ENCODE measurements at places on chromosomes 2 and 18.

DNA sequence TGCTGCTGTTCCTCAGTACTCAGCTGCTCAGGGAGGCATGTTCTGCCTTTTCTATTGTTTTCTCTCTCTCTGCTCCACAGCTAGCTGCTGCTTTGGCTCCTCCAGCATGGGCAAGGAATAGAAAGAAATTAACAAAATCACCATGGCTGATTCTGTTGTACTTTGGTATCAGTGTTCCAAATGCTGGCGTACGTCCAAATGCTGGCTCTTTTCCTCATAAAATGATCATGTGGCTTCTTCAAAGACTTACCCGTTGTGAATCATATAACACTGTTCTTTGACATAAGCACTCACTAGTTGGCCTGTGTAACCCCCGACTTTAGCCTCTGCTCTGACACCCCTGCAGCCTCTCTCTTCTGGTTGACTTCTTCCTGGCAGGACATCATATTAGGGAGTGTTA, 547.6 kb downstream of the CPS1 start:
- no peak for DNase-seq

GRCh38 chr18:53682796-53683195, 541.7 kb downstream of the MBD2 start:
- DNase-seq, result peak; percentile 2

DNA sequence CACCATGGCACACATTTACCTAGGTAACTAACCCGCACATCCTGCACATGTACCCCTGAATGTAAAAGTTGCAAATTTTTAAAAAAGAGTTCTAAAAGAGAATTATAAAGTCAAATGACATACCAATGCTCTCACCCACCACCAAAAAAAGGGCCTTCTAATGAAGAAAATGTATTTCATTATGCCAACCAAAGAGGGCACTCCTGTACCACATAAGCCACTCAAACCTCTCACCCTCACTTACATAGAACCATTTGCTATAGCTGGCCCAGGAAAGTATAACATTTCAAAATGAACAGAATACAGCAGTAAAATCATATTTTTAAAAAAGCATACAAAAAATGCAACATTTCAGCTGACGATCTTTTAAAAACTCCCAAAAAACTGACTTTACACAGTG, 241.5 kb upstream of the PKDCC start:
- no peak for DNase-seq

DNA sequence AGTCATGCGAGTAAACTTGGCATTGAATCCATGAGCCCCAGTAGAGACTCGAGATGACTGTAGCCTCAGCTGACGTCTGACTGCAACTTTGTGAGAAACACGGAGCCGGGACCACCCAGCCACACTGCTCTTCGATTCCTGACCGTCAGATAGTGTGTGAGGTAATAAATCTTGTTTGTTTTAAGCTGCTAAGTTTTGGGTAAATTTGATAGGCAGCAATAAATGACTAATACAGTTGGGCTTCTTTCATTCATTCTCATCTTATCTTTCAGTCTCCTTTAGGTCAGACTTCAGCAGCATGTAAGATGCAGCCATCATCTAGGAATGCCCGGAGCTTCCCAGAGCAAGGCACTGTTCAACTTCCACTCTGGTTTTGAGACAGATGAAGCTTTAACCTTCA, 8.0 kb upstream of the KLHL29 start:
- no peak for DNase-seq

GRCh38 chr18:25518716-25519053, 166.7 kb upstream of the ZNF521 start:
- DNase-seq, result no peak

DNA sequence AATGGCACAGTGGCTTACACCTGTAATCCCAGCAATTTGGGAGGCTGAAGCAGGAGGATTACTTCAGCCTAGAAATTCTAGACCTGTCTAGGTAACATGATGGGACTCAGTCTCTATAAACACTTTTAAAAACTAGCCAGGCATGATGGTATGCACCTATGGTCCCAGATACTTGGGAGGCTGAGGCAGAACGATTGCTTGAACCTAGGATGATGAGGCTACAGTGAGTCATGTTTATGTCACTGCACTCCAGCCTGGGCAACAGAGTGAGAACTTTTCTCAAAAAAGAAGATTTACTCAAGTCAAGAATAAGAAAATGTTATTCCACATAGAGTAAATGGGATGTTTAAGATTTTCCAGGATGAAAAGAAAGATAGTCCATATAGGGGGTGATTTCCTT, 158.6 kb downstream of the HNMT start:
- DNase-seq, result no peak

DNA sequence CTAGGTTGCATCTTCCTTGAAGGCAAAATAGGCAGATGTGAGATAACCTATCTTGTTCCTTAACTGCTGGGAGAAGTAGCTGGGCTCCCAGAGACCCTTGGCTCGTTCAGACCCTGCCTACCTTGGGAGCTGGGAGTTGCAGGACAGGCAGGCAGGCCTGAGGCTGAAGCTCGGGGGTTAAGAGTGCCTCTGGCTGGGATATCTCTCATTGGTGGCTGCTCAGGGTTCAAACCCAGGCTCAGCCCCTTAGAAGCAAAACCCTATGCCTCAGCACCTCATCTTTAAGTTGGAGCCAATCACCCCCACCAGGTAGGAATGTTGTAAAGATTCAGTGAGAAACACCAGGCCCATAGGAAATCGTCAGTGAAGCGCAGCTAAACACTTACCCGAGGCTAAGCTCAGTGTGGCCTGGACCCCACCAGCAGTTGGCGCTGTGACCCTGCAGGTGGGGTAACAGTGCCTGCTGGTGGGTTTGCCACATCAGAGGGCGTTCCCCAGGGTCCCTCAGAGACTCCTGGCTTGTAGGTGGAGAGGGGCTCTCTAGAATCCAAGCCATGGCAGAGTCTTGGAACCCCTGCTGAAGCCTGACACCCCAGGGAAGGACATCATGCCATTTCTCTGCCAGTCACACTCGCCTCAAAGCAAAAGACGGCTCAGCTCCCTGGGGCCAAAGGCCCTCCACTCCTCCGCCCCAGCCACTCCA, 54.6 kb upstream of the GPR17 start:
- DNase-seq, result peak; percentile 92

DNA sequence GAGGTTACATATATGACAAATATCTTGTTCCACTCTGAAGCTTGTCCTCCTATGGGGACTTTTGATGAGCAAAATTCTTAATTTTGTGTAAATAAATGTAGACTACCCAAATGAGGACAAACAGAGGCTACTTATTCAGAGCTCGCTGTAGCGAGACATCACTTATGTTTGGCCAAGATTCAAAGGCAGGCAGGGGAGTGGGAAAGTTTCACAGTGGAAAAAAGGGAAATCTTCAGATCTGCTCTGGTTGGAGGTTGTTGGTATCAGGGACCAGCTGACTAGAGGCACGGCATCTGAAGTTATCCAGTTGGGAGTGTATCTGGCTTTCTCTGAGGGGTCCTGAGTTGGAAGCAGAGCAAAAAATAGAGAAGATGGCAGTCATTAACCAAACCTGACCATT, 1.3 kb downstream of the PLB1 start:
- DNase-seq, result no peak

- no peak for DNase-seq
These were observed 12.3 kb downstream of the PARD3B start for GRCh38 chr2:204557604-204558003.

- no peak for DNase-seq
These were observed 56.4 kb upstream of the TCF7L1 start for GRCh38 chr2:85076618-85077274.

DNA sequence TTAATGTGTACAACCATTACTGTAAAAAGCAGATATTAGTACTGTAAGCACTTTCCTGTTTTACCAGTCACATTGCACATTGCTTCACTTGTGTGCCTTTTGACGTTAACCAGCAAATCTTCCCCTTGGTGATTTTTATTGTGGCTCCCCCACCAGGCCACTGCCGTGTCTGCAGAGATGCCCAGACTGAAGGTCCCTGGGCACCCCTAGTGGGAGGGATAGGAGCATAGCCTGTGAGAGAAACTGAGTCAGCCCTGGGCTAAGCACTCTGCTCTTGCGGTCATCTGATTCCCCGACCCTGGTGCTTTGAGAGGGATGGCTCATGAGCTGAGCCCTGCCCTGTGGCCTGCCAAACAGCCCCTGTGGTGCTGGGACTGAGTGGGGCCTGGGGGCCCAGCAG, 73.4 kb downstream of the INPP4A start:
- peak; percentile 37 for DNase-seq

DNA sequence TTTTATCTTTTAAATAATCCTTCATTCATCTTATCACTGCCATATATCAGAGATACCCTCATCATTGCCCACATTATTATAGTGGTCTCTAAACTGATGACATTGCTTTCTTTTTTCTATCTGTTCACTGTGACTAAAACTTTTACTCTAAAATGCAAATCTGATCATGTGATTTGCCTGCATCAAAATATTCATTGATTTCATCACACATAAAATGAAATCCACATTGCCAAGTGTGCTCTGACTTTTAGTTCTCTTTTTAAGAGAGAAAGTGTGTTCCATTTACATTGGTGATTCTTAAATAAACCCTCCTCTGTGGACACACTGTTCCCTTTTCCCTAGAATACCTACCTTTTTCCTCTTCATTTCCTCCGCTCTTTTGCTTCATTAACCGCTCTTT, 7.5 kb downstream of the REL start:
- no peak for DNase-seq

- no peak for DNase-seq
These were observed 30.8 kb upstream of the SOX11 start for GRCh38 chr2:5661362-5661761.

DNA sequence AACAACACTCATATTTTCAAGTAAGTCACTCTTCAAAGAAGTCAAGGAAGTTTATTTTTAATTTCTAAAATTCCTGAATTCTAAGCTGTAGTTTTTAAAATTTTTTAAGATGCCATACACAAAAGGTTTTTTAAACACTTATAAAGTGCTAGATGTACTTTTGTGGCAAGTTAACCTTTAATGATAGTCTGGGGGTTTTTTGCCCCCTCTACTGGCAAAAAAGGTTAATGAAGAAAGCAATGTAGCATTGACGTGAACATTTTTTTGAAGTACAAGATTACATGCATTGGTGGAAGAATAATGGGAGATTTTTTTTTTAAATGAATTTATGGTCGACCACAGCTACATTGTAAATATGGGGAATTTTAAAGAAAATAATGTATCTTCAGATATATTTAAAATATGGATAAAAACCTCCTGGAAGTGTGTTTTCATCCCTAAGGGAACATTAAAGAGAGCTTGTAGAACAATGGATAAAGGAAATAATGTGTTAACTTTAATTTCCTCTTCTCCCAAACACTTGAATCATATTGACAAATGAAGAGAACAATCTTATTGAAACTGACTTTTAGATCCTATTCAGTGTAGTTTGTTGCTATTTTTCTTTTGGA, 12.6 kb downstream of the ITPRID2 start:
- no peak for DNase-seq

DNA sequence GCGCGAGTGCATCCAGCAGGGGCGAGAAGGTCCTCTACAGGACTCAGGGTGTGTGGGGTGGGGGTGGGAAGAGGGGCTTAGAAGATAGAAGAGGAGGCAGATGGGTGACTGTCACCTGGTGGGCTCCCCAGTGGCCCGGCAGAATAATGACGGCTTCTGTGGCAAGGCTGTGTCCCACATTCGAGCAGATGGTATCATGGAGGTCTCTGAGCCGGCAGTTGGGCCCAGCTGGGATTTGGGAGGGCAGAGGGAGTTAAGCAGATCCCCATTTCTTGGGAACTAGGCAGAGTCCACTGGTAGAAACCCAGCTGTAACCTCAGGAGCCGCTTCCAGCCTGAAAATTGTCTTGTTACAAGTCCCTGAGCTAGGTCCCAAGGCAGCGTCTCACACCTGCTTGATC, 28.4 kb upstream of the DTNB start:
- DNase-seq, result no peak

- DNase-seq, result no peak
These were observed 162.5 kb downstream of the NDUFA10 start for GRCh38 chr2:239862613-239863012.

DNA sequence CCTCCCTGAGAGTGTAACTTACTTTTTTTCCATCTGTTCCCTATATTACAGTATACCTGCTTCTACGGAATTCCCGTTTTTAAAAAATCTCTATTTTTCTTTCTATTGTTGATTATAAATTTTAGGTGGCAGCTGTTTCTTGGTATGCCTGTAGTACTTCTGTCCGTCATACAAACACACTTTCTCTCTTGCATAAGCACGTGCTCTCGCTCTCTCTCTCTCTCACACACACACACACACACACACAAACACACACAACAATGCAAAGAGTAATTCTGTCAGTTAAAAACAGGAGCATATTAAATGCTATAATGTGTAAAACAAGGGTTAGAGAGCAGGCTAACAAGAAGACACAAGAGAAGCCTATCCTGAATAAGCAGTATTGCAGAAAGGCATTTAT, 140.5 kb downstream of the THADA start:
- DNase-seq, result no peak

DNA sequence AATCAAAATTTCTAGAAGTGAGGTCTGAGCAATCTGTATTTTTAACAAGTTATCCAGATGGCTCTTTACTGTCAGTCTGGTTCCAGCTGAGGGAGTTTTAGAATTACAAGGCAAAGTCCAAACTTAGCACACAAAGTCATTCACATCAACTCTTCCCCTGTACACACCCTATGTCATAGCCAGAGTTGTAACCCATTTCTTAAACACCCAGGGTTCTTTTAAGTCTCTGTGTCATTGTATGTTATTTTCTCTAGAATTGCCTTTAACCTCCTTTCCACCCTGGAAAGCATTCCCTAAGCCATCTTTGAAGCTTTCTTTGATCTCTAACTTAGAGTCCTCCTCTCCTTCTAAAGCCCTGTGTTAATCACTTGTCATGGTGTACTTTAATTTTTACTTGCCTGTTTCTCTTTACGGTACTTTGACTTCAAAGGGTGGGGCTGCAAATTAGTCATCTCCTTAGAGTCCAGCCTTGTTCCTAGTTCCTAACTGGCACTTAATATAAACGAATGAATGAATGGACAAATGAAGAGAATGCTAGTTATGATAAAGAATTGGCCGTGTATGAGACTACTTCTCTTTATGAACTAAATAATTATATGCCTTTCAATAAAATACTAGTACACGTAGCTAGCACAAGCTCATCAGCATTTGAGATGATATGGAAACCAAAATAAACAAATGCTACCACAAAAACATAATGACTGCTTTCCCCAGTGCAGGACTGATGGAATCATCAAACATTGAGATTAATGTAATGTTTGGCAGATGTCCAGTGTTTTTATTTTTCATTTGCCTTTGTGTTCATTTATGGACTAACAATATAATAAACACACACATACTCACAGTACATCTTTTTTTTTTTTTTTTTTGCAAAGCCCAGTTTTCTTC, 11.9 kb upstream of the ACTR3 start:
- DNase-seq, result no peak

DNA sequence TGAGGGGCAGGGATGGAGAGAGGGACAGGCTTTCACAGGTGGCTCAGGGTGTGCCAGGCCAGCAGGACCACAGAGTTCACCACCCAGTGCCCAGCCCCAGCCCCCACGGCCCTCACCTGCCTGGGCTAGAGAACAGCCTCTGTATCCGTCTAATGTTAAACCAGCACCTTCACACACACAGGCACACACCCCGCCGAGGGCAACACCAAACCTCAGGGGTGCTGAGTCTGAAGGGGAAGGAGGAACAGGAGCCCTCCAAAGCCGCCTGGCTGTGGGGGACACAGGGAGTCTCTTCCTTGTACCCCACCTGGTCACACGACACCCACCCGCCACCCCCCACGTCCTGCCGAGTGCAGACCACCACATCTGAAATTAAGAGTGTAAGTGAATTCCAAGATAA, 205.8 kb upstream of the SALL3 start:
- DNase-seq, result no peak

Measured in ELF-1 (cell line).